ENCODE measurements at places on chromosomes 11 and 22.

GRCh38 chr11:95734009-95734572 lies 55.5 kb downstream of the FAM76B start:
- DNase-seq: no peak

DNA sequence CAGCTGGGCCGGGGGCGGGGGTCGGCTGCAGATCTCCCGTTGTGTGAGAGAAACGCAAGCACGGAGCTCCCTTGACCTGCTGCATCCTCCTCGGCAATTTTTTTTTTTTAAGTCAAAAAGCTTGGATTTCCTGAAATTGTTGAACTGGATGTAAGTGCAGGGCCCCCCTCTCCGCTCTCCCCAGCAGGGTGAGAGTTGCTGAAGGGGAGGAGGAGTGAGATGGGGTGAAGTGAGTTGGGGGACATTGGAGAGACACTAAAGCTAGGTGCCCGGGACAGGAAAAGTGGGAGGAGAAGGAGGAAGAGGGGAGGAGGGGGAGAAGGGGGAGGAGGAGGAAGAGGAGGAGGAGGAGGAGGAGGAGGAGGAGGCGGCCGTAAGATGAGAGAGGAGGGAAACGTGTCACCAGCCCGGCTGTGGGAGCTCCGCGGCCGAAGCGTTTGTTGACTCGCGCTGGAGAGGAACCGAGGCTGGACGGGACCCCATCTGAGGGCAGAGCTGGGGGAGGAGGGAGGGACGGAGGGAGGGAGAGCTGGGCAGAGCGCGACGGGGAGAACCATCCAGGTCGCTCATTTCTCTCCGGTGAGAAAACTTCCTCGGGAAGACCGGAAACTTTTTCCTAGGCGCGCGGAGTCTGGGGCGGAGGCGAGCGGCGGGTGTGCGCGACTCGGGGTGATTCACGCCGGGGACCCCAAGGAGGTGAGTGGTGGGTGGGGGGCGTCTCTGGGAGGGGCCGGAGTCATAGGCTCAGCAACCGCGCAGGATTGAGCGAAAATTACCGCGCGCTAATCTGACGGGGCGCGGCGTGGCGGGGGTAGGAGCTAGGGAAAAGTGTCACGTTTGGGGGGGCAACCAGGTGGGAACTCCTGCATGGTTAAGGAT lies 80.2 kb downstream of the PRR5L start:
- no peak for DNase-seq

- DNase-seq: no peak
Measured at GRCh38 chr22:17639247-17639741, 737 bp downstream of the BCL2L13 start.

GRCh38 chr11:32893093-32893342 lies 407 bp downstream of the QSER1 start:
- peak; percentile 61 for DNase-seq

GRCh38 chr11:13366266-13367026 lies 88.9 kb downstream of the BMAL1 start:
- DNase-seq: no peak

GRCh38 chr22:46083383-46084350 lies 66.7 kb upstream of the PPARA start:
- no peak for DNase-seq

- DNase-seq: no peak
Measured at GRCh38 chr22:28015676-28016601, 96.9 kb upstream of the PITPNB start.

DNA sequence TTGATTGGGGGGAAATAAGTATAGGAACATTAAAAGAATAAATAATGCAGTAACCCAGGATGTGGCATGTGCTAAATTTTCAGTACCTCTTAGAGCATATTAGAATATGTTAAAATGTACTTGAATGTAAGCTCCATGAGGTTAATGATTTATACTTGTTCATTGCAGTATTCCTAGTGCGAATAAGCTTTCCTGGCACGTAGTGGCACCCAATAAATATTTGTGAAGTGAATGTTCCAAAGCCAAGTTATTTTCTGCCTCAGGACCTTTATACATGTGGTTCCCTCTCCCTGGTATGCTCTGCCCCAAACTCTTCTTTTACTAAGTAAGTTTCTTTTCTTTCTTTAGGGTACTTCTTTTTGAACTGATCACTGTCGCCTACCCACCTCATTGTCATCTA lies 118.8 kb downstream of the DBX1 start:
- DNase-seq: no peak

DNA sequence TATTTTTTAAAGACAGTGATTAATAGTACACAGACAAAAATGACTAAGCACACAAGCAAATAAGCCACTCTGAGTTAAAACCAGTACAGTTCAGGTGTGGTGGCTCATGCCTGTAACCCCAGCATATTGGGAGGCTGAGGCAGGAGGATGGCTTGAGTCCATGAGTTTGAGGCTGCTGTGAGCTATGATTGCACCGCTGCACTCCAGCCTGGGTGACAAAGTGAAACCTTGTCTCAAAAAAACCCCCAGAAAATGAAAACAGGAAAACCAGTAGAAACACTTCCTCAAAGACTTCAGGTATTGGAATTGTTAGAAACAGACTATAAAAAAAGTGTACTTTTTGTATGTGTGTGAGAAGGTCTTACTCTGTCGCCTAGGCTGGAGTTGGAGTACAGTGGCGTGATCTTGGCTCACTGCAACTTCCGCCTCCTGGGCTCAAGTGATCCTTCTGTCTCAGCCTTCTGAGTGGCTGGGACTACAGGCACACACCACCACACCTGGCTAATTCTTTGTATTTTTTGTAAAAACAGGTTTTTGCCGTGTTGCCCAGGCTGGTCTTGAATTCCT lies 33.0 kb downstream of the PPP6R2 start:
- no peak for DNase-seq

DNA sequence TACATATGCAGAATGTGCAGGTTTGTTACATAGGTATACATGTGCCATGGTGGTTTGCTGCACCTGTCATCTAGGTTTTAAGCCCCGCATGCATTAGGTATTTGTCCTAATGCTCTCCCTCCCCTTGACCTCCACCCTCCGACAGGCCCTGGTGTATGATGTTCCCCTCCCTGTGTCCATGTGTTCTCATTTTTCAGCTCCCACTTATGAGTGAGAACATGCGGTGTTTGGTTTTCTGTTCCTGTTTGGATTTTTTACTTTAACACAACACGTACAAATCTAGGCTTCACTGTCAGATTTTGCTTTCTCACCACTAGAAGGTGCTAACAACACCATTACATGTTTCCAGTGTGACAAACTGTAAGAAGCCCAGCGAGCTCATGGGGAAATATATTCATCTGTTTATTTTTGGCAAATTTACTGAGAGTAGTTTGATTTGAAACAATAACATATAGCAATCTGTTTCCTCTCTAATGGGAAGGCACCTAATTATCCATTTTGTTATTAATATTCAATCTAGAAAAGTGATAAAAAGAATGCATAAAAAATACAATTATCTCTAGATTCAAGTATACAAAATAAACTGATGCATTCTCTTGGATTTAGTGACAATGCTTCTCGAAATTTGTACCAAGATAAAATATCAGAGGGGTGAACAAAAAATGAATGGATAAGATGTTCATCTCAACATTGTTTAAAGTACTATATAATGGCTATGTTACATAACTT lies 23.2 kb upstream of the BIRC3 start:
- no peak for DNase-seq

- DNase-seq: no peak
Measured at GRCh38 chr11:77401486-77402217, 72.2 kb downstream of the PAK1 start.

DNA sequence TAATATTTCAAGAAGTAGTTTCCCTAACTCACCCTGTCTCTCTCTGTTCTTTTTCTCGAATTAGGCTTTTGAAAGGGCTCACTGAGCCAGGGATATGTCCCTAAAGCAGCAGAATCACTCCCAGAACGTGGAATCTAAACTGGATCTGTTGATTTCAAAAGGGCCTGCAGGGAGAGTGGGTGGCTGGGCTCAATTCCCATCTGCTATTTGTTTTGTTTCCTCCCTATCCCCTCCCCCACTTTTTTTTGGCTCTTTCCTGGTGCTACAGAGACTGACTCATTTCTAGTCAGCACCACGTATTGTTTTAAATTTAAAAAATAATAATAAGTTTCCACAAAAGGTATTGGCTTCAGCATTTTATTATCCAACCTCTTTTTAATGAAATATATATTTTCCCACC lies 961.5 kb downstream of the FAM181B start:
- no peak for DNase-seq

DNA sequence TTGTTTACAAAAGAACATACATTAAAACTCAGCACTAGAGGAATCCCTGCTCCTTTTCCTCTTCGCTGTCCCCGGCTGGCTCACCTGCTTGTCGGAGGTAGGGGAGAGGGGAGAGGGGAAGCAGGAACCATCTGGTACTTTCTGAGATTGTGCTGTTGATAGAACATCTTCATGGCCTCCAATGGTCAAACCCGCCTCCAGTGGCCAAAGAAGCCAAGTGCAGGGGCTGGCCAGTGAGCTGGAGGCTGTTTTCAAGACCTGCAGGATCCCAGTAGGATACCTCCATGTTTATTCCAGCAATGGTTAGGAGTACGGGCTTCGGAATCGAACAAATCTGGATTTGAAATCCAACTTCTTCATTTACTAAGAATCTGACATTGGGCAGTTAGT lies 92.6 kb downstream of the PKNOX2 start:
- no peak for DNase-seq

GRCh38 chr11:82009133-82009532 lies 724.5 kb downstream of the FAM181B start:
- DNase-seq: no peak

DNA sequence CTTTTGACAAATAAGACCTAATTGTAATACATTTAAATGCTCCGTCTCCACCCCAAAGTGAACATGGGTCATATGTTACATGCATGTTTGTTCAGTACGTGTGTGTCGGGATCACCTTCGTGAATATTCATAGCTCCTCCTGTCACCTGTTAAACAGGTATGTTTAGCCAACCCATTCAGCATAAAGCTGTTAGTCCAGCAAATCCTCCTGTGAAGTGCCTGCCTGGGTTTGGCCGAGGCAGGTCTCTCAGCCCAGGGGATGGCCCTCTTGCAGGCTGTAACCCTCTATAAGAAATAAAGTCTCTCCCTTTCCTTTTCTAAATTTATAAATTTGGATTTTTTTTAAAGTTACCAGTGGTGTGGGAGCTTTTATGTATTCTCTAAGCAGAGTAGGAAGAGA lies 38.9 kb upstream of the NTM start:
- no peak for DNase-seq

- no peak for DNase-seq
Measured at GRCh38 chr22:46849101-46849500, 86.7 kb downstream of the TBC1D22A start.

DNA sequence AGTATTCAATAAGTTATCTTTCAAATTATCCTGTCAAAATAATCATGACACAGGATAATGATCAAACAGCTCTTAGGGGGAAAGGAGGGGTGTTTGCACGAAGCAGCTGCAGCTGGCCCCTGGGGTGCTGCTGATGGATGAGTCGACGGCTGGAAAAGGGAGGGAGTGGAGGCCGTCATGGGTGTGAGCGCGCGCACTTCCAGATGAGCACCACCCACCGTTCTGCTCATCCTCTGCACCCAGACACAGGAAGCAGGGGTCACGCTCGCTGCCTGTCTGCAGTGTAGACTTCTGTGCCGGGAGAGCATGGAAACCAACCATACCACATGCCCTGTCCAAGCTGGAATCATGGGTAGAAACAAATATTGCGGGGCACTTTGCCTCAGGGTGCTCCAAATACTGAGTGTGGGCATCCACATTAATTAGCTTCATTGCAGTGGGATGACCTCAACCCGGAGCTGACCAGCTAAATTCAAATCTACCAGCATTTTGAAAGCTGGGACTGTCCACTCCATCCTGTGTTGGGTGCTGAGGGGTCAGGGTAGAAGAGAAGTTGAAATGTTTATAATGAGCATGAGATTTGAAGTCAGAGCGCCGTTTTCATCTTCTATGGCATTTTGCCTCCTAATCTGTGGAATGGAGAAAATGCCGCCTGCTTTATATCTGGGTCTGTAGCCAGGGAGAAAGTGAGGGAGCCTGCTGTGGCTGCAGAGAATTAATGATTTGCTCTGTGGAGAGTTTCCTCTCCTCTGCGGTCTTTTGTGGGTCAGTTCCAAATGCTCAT lies 802.4 kb downstream of the TBC1D22A start:
- DNase-seq: no peak

- DNase-seq: no peak
Measured at GRCh38 chr22:45594123-45594941, 77.3 kb upstream of the ATXN10 start.

GRCh38 chr22:20396639-20397038 lies 2.7 kb downstream of the ZNF74 start:
- DNase-seq: no peak

GRCh38 chr11:68312117-68312779 lies at the start of gene LRP5:
Gene LRP5, plus strand, starts transcription at chr11:68312591. Its CDS starts 124 bp downstream, at chr11:68312715.
- DNase-seq: no peak

- no peak for DNase-seq
Measured at GRCh38 chr11:63944987-63945386, 6.2 kb downstream of the NAA40 start.

DNA sequence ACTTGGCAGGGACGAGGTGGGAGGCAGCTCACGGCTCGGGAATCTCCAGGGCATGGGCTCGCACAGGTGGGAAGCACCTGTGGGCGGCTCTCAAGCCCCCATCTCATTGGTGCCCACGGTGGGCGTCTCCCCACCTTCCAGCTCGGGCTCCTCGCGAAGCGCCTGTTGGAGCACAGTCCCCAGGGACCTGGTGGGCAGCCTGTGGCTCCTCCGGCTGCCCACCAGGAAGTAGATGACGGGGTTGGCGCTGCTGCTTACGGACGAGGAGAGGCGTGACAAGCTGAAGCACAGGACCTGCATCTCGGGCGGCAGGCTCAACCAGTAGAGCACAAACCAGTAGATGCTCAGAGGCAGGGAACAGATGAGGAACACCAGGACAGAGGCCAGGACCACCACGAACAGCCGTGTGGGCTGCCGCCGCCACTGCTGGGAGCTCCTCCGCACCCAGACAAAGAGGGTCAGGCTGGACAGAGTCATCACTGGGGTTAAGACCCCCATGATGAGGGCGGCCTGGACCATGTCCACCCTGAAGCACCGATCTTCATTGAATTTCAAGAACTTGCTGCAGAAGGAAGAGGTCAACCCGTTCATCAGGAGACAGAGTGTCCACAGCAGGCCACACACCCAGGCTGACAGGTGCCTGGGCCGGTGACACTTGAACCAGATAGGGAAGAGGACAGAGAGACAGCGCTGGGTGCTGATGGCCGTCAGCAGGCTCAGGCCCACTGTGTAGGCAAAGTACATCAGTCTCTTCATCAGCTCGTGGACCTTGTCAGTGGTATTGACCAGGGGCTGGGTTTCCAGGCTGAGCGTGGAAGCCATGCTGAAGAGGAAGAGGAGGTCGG lies 633 bp downstream of the MRGPRD start:
- DNase-seq: no peak

Measured in activated naive CD4-positive, alpha-beta T cell treated with anti-CD3 and anti-CD28 coated beads, Interleukin-2, amount 50 U/mL, for 16 hours (primary cell).